ENCODE measurements at places on chromosomes 2 and 18.

GRCh38 chr2:45121236-45121927, 112.1 kb upstream of the SIX2 start:
- DNase-seq, result no peak

GRCh38 chr2:42492691-42493467, 903 bp downstream of the KCNG3 start:
- no peak for DNase-seq

DNA sequence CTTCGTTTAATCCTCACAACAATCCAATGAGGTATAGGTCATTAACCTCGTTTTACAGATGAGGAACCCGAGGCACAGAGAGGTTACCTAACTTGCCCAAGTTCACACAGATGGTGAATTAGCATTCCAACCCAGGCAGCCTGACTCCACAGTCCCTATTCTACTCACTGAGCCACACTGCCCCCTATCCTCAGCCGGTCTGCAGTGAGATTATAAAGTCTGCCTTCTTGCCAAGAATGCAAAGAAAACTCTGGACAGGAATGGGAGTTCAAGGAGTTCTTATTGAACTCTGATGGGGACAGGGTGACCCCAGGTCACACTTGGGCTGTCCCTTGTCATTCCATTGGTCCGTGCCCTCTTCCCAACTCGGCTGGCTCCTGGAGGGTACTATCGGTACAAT, 118.1 kb upstream of the MSH6 start:
- DNase-seq, result no peak

GRCh38 chr18:58671632-58672564, 633 bp downstream of the MALT1 start:
- DNase-seq, result no peak

DNA sequence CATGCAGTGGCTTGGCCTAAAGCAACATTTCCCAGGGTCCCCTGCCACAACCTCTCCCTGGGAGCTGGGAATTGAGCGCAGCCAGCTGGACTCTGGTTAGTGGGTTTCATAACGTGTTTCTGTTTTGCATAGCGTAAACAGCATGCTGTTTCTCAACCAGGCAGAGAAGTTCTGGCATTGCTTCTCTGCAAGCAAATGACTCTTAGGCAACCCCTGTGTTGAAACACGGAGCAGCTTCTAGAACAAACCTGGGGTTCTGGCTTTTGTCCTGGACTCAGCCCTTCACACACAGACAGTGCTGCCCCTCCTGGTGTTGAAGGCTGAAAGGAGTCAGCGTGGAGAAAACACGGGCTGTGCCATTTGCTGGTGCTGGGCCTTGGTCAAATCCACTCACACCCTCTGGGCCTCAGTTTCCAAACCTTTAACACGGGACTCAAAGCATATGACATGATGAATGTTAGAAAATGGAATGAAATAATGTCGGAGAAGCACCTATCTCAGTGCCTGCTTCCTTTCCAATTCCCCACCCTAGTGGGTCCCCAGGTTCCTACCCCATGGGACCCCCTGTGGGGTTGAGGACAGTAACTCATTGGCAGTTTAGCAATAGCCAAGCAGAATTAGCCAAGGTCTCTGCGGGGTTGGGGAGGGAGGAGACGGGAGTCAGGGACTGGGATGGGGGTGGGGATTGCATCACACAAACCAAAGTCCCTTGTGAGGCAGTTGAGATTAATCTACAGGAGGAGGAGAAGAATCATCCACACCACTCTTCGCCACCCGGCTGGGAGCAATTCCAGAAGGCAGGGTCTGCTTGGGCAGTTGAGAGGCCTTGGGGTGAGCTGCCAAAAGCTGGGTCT, 30.2 kb upstream of the IL1R2 start:
- peak; percentile 41 for DNase-seq

- DNase-seq, result no peak
Observed at GRCh38 chr2:145584353-145584752, 1064.4 kb upstream of the ZEB2 start.

DNA sequence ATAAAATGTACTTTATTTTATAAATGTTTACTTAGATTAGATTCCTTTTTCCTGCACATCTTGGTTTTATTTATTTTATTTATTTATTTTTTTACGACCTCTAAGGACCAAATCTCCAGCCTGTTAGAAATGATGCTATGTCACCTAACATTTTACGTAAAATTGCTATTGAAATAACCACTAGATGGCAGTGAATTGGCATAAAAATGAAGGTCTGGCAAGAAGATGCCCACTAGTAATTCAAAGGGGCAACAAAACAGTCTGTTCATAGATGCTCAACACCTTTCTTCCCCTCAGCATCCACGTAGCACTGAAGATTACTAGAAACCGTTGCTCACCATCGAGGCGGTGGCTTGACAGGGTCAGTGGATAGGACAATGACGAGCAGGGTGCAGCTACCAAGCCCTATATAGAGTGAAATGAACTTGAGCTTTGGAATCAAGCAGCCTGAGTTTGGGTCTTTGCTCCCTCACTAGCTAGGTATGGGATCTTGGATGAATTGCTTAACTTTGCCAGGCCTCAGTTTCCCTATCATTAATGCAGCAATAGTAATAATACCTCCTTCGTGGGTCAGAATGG, 128.7 kb upstream of the L3MBTL4 start:
- DNase-seq, result no peak

- no peak for DNase-seq
Observed at GRCh38 chr2:41597680-41598079, 450.1 kb upstream of the PKDCC start.

- no peak for DNase-seq
Observed at GRCh38 chr18:47342566-47342965, 91.1 kb upstream of the SKOR2 start.

GRCh38 chr18:67805261-67805660, 288.7 kb upstream of the DSEL start:
- DNase-seq, result no peak

Measured in AG04449 (cell line).